Daoy (cell line): ENCODE measurements at places on chromosomes 2 and 18.
A peak's percentile ranks its signal among the peaks of the same experiment; 100 is the strongest.

DNA sequence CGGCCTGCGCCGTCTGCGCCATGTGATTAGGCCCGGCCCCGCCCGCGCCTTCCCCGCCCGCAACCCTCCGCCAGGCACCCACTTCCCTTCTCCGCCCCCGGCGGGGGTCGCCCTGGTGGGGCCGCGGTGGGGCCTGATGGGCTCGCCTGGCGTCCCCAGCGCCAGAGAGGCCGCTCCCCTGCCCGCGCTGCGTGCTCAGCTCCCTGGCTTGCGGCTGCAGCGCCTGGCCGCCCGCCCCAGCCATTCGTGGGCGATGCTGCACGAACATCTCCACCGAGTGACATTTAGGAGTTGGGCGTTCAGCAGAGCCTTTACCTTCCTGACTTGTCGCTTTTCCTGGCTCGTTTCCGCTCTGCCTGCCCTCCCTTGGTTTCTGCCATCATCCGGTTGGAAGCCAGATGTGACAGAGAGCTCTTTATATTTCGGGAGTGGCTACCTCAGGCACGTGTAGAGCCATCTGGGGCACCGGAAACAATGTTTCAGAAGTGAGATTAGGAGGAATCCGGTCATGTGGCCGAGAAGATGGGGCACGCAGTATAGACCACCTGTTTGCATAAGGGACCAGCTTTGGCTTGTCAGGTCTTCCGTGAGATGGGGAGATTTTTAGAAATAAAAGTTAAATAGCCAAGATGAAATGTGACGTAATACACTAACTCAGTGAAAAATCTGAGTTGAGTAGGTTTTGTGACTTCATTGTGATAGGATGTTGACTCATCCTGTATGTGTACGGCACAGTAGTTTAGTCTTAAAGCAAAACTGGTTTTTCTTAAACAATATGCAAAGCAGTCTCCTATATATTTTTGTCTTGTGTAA, 1.2 kb downstream of the GLS start:
- DNase-seq = peak; percentile 83

- no peak for DNase-seq
Measured at GRCh38 chr2:100625717-100626116, 62.9 kb downstream of the PDCL3 start.

DNA sequence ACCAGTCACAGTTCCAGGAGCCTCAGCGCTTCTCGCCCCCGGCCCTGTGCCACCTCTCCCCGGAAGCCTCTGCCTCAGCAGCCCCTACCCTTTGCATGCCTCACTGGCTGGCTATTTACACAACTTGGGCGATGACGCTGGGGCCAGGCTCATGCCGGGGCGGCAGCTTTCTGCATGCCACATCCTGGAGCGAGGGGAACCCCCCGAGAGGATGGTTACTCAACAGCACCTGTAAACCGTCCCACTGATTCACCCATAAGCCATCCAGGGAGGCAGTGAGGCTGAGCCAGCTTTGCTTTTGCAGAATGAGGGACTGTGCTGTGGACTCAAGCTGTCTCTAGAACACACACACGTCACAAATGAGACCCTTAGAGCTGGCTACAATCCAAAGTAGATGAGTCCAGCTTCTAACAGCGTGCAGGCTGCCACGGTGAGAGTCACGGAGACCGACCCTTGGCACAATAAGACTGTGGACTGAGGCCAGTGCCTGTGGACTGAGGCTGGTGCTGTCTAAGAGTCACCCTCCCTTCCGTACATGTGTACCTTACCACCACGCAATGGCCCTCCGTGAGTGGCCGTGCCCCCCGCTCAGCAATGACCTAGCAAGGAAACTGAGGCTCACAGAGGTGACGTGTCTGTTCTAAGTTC, 45.6 kb upstream of the ODC1 start:
- DNase-seq = peak; percentile 98

- DNase-seq = no peak
Measured at GRCh38 chr2:156320486-156321098, 11.9 kb downstream of the NR4A2 start.

DNA sequence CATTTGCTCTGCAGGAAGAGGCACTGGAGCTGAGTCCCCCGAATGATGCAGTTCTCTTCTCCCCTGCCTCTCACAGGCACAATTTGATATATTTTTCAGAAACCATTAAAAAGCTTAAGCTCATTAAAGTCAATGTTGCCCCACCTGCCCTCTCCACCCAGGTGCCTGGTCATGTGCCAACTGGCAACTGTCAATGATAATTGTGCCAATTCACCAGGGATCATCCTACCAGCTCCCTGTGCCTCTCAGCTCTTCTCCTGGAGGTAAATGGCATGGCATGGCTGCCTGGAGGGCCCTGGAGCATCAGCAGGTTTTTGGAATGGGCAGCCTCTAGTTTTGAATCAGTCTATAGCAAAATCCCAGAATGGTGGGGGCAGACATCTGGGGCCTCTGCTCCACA, 279.6 kb upstream of the ID2 start:
- DNase-seq = no peak

GRCh38 chr18:32391126-32391525, 79.6 kb downstream of the GAREM1 start:
- no peak for DNase-seq

DNA sequence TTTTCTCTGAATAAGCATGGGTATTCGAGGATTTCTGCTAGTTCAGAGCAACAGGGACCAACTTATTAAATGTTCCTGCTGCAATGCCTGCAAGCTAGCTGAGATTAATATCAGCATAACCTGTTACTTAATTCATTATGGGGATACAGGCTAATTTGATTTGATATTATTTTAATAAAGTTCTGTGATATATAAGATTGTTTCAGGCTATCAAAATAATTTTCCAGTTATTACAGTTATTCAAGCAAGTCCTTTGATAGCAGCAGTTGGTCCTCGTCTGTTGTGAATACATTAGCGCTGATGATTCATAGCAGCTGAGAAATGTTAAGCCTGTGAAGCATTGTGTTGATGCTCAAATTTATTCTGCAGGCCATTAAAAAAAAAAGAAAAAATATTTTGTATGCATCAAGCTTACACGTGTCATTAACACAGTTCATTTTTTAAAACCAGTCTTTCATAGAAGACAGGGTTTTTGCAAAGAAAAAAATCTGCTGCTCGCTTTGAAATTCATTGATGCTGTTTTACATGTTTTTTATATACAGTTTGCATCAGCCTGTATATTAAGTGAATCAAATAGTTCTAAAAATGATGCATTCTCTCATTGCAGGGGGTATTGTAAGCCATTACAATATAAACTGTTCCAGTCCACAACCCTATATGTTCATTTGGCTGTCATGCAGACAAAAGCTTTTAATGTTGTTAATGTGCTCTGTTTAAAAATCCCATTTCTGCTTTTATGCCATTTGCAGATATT, 482.5 kb downstream of the BCL11A start:
- DNase-seq = peak; percentile 16

GRCh38 chr2:13542061-13542460, 825.3 kb downstream of the TRIB2 start:
- DNase-seq = no peak

DNA sequence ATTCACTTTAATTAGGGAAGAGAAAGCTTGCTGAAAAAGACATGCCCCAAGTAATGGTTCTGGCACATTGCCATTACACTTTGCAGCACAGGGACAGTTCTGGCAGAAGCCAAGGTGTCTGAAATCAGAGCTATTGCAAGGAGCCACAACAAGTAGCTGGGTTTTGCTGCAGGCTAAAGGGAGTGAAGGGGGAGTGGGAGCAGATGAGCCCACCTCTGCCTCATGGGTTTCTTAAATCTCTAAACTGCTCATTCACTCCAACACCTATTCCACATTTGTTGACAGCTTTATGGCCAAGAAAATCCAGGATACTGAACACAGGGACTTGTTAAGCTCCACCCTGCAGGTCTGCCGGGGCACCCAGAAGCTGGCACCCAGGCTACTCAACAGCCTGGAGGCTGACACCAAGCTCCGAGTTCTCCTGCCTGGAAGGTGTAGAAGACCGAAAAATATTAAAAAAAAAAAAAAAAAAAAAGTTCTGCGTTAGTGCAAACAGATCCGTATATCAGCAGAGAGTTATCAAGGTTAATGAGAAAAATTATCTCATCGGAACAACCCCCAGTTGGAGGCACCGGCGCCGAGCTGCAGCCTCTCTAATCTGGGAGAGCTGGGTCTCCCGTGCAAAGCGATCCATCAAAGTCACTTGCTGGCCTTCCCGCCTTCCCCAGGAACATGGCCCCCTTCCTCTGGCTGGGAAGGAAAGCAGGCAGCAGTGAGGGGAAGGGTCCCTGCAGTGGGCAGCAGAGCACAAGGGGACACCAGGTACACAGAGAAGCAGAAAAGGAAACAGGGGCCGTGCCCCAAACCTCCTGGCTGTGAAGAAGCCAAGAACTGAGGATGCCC, 123.7 kb downstream of the HNMT start:
- no peak for DNase-seq

GRCh38 chr2:28428486-28428885, 35.8 kb downstream of the FOSL2 start:
- DNase-seq = no peak

DNA sequence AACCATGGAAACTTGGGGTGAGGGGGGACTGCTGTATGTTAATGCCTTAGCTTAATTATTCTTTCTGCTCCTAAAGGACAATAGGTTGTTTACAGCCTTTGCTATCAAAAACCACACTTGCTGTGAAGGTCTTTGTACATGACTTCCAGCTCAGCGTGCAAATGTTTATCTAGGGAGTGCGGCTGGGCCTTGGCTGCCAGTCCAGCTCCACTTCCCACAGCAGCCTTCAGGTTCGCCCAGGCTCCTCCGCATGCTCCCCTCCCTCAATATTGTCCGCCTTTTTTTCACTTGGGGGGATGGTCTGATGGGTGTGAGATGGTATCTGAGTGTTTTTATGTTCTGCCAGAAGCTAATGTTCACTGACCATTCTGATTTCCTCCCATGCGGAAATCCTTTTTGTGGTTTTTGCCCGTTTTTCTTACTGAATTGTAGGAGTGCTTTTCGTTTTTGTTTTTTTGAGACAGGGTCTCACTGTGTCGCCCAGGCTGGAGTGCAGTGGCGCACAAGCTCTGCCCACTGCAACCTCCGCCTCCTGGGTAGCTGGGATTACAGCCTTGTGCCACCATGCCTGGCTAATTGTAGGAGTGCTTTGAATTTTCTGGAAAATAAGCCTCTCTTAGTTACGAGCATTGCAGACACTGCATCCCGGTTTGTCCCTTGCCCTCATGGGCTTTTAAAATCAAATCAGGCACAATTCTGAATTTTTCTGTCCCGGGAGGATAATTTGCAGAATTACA, 28.8 kb downstream of the SH3BP4 start:
- peak; percentile 67 for DNase-seq

DNA sequence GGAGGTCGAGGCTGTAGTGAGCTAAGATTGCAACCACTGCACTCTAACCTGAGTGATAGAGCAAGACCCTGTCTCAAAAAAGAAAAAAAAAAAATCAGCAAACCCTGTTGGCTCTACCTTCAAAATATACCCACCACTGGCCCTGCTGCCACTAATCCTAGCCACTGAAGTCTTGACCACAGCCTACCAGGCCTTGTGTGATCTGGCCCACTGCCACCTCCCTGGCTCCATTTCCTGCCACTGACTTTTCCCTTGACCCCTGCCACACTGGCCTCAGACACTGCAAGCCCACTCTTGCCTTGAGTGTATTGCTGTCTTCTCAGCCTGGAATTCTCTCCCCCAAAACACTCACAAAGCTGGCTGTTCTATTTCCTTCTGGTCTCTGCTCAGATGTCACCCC, 33.7 kb downstream of the SH2D6 start:
- DNase-seq = no peak

DNA sequence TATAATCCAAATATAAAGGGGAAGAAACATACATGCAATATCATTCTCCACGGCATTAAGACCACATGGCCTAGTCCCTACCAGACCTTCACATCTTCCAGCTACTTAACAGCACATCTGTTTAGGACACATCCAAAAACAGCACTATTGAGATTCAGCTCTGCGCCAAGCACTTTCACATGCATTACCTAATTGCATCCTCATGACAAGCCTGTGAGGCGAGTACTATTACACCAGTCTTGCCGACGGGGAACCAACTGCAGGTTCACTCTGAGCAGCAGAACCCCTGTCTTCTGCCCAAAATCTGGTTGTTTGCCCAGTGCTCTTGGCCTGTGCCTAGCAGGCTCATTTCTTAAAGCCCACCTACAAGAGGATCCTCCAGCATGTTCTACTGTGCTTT, 66.7 kb downstream of the AAK1 start:
- DNase-seq = no peak

DNA sequence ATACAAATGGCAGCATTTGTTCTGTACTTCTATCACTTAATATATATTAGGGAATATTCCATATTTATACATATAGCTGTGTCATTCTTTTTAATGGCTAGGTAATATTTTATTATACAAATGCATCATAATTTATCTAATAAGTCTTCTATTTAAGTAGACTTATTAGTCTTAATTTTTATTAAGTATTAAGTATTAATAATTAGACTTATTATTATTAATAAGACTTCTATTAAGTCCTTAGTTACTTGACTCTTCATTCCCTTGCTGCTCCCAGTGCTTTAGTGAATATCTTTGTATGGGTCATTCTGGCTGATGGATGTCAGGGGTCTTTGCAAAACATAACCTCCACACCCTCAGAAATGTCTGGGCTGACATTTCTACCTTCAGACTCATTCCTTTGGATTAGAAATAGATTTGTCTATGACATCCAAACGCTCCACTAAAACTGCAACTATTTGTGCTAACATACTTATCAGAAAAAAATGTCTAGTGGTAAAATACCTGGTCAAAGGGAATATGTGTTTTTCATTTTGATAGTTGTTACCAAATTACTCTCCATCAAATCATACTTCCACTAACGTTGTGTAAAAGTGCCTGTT, 35.8 kb downstream of the EN1 start:
- no peak for DNase-seq

- no peak for DNase-seq
Measured at GRCh38 chr2:12824778-12825379, 108.1 kb downstream of the TRIB2 start.

- no peak for DNase-seq
Measured at GRCh38 chr2:33186937-33187336, 240.2 kb downstream of the LTBP1 start.

DNA sequence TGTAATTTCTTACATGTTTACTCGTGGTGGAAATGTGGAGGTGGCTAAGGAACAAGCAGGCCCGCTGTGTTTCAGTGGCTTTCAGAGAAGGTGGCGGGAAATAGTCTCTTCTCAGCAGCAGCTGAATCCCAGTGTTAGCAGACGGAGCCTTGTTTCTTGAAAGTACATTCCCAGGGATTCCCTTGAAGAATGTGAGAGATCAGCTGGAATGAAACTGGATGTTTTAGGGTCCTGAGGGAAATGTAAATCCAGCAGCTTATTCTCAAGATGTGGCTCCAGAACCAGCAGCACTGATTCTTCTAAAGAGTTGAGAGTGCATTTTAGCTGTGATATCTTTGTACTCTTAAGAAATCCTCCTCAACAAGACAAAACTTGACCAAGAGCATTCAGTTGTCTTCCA, 59.1 kb downstream of the CDC42EP3 start:
- DNase-seq = no peak

DNA sequence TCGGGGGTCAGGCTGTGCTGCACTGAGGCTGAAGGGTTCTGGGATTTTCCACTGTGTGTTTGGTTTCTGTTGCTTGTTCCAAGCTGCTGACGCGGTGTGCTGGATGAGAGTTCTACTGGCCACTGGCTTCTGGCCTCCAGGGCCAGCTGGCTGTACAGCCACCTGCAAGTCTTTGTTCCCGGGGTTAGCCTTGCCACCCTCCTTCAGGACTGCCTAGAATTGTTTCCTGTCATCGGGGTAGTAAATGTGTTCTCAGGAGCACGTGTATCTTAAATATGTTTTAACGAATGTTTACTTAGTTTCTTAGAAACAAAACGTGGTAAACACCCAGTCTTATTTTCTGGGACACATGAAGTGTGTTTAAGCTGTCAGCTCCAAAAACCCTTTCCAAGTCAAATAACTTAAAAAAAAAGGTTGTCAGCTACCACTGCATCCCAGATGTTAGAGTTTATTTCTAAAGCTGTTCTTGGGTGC, 231.2 kb downstream of the AGAP1 start:
- no peak for DNase-seq

GRCh38 chr2:239818531-239819011, 206.6 kb downstream of the NDUFA10 start:
- DNase-seq = no peak
